CD8-positive, alpha-beta memory T cell (primary cell): ENCODE measurements at places on chromosomes 7 and 10.

- peak; percentile 98 for DNase-seq
Observed at GRCh38 chr10:130110246-130111112, at the start of gene C10orf143. Gene C10orf143 (minus strand): TSS chr10:130110830. CDS start chr10:130110772, 58 bp downstream.

GRCh38 chr10:73827346-73828089 lies 16.1 kb upstream of the NDST2 start:
- DNase-seq, result no peak

DNA sequence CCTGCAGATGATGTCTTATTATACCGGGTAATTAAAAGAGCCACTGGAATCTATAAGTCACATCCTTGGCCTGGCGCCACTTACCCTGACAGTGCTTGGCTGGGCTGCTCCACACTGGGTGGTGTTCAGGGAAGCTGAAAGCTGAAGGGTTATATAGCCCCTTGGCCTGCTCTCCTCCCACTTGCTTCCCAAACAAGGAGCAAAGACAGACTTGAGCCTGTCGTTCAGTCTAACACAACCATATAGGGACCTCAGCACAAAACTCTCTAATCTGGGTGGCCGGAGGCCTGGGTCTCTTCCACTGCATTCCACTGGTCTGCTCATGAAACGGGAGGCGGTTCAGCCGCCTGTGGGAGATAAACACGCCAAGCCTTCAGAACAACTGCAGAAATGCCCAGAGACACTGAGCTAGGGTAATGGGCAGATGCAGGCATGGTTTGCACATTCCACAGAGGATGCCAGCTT lies at the start of gene ACTA2:
ACTA2 (minus strand) TSS at position 127 of the 465 bp plus-strand sequence. CDS start 3,843 bp downstream, outside the sequence.
- no peak for DNase-seq

GRCh38 chr7:29192811-29193210 lies 1.8 kb upstream of the CHN2 start:
- DNase-seq, result no peak

DNA sequence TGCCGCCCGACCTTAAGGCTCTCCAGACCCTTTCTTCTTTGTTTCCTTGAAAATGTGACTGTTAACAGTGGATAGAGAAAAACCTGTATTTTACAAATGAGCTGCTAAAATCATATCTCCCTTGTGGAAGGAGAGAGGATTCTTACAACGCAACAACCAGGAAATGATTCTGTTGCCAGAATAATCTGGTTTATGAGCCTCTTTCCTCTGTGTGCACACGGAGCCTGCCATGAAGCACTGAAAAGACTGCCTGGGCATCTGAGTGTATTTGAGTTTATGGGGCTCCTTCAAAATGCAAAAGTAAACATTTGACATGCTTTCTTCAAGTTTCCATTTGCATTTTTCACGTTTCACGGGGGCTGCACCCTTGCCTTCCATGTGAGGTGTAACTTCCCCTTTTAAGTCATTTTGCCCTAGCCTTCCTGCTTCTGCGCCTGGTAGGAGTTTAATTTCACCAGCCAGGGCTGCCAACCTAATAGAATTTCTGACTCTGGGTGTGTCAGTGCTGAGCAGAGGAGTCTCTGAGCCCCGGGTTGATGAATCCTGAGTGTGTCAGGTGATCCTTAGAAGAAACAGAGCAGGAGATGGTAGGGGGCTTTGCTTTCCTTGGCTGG lies 101.2 kb downstream of the GRB10 start:
- no peak for DNase-seq

- no peak for DNase-seq
Observed at GRCh38 chr10:65194555-65194954, 1673.4 kb downstream of the REEP3 start.

DNA sequence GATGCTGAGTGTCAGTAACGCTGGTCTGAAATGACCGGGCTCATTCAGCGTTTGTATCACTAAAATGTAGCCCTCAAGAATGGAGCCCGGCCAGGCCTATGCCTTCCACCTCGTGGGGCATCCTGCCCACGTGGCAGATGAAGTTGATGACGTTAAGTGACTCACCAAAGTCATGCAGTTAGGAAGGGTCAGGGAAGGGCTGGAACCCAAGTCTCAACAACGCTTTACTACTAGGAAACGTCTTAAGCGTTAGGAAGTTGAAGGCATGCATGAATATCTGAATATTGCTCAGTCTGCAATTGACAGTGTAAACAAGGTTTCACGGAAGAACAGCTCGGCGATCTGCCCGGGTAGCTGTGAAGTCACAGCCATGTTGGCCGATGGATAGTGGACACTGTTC lies 14.0 kb upstream of the UBE3C start:
- DNase-seq, result no peak

GRCh38 chr7:1754345-1754908 lies 84.3 kb downstream of the ELFN1 start:
- DNase-seq, result no peak

DNA sequence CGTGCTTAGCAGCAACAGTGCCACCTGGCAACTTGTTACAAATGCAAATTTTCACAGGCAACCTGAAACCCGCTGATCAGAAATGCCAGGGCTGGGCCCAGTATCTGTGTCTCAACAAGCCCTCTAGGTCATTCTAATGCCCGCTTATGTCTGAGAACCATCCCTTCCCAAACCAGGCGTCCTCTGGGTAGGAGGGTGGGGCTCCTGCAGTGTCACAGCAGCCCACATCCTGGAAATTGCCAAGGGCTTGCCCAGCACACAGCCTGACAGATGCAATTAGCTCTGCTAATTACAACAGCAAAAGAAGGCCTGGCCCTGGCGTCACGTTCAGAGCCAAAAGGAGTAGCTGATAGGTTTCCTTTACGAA lies 15.9 kb downstream of the ITPRIP start:
- DNase-seq, result no peak

DNA sequence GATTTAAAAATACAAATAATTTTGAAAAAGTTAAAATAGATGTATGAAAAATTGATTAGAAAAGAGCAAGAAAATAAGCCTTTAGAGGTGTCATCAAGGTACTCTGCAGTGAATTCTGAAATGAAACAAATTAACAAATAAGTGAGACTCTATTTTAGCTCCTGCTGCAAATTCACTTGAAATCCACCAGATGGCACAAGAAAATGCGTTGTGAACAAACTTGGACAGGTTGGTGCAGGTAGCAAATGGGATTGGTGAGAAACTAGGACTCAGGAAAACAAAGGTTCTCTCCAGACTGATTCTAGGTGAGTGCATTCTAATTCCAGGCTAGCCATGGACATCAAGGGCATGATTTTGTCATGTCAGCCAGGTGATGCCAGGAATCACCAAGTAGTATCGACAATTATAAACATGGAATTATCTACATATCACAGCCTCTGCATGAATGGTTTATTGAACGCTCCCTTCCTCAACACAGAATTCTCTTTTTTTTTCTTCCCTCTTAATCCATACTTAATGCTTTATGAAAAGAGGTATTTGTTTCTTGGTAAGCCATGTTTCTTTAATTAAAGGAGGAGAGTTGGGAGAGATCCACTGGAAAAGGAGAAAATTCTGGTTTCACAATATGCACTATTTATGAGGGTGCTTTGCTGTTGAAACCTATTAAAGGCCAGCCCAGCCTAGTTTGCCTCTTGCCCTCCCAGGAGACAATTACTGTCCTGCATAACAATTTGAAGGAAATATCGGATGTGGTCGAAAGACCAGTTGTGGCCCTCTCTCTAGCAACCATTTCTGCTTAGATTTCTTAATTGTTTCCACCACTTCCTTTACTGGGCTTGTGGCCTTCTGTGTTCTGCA lies 118.1 kb downstream of the ZNF365 start:
- peak; percentile 36 for DNase-seq

- DNase-seq, result no peak
Observed at GRCh38 chr10:77253147-77253545, 384.5 kb downstream of the KCNMA1 start.

DNA sequence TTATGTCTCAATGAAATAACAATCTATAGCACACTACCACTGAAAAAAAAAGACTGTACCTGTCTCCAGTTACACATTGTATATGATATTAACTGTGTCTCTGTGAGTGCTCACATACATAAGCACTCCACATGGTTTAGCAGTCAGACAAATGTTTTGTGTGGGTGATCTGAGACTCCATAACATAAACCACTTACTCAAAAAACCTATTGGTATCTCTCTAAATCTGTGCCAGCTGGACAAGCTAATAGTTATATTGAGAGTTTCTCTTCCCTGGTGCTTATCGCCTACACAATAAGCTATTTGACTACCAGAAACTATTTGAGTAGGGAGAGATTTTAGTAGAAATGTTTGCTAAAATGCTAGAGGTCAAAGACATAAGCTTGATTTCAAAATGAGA lies 190.1 kb upstream of the AGR3 start:
- DNase-seq, result no peak

- no peak for DNase-seq
Observed at GRCh38 chr10:75072727-75073126, 38.7 kb upstream of the SAMD8 start.

DNA sequence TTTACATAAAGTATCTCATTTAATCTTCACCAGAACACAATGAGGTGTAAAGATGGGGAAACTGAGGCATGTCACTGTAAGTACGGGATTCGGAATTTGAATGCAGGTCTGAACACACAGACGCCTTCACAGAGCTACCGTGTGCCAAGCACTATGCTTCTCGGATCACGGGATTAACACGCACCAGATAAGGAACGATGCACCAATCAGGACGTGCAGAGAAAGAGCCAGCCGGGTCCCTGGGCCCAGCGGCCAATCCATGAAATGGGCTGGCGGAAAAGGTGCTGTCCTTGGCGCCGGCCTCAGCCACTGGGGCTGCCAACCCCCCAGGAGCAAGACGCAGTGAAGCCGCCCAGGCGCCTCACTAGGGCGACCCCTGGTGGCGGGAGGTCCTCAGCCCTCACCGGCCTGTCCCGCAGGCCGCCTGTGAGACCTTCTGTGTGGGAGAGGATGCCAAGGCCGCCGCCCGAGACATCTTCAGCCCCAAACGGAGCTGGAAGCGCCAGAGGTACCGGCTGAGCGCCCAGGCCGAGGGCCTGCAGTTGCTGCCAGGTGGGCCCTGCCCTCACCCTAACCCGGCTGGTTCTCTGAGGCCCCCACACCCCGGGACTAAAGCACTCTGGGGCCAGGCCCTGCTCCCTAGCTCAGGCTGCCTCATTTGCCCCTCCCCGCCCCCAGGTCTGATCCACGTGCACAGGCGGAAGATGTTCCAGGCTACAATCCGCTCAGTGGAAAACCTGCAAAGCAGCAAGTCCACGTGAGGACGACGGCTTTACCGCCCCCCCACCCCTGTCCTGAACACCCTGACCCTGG lies 15.6 kb downstream of the ATG9B start:
- DNase-seq, result peak; percentile 85

GRCh38 chr10:64465653-64466052 lies 944.5 kb downstream of the REEP3 start:
- DNase-seq, result no peak

DNA sequence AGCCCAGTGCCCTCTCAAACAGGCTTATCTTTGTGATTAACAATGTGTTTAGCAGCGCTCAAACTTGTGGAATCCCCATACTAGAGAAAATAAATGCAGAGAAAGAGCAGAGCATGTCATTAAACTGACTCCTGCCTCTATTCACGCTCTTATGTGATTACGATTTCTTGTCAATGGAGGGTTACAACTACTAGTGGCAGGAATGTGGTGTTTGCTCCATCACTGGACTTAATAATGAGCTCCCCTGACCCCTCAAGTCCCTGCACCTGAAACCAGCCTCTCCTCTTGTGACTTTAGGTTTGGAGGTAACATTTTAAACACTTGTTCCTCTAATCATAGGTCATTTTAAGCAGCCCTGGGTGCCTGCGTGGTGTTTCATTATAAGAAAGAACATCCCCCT lies 121.9 kb downstream of the PLPP4 start:
- no peak for DNase-seq

- DNase-seq, result no peak
Observed at GRCh38 chr10:723973-724372, 34.5 kb upstream of the DIP2C start.

GRCh38 chr7:93232673-93233018 lies 480 bp downstream of the VPS50 start:
- DNase-seq, result no peak

- DNase-seq, result no peak
Observed at GRCh38 chr7:157087646-157088045, 51.1 kb upstream of the UBE3C start.

DNA sequence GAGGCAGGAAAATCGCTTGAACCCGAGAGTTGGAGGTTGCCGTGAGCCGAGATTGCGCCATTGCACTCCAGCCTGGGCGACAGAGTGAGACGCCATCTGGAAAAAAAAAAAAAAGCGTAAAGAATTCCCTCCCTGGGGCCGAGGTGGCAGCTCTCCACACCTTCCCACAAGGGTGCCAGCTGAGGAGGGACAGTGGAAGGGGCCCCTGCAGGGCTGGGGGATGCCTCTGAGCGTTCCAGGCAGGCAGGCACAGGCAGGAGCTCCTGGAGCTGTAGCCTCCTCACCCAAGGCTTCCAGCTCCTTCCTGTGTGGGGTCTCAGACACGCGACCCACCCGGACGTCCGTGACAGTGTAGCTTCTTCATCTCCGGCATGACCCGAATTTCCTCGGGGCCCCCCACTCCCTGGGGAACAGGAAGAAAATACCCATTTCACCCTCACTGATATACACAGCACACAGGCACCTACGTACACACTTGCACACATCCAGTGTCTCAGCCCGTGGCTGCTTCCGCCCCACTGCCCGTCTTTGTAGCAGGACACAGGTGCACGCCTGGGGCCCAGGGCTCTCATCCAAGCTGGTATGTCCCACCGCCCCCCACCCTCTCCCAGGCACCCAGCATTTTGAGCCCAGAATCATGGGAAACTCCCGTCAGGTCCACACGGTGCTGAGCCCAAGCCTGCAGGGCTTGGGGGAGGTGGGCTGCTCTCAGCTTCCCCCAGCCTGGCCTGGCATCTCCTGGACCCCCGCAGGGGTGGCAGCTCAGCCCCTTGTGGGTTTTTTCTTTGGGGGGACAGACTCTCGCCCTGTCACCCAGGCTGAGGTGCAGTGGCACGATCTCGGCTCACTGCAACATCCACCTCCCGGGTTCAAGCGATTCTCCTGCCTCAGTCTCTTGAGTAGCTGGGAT lies 25.7 kb downstream of the GRIFIN start:
- no peak for DNase-seq

DNA sequence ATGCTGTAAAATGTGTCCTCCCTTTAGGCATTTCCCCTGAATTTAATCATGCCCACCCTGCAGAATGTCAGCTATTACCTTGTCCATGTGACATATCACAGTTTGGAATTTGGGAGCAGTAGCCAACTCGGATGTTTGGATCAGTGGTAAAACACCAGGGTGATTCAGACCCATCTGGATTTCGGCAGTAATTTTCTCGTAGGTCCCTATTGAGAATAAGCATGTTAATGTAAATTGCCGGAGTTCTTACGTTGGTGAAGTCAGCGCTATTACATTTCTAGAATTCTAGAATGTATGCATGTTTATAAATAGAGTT lies 44.1 kb downstream of the HGF start:
- no peak for DNase-seq
